ENCODE measurements at places on chromosomes 13 and 19.

- no peak for DNase-seq
Observed at GRCh38 chr13:75341028-75341427, 140.9 kb downstream of the TBC1D4 start.

DNA sequence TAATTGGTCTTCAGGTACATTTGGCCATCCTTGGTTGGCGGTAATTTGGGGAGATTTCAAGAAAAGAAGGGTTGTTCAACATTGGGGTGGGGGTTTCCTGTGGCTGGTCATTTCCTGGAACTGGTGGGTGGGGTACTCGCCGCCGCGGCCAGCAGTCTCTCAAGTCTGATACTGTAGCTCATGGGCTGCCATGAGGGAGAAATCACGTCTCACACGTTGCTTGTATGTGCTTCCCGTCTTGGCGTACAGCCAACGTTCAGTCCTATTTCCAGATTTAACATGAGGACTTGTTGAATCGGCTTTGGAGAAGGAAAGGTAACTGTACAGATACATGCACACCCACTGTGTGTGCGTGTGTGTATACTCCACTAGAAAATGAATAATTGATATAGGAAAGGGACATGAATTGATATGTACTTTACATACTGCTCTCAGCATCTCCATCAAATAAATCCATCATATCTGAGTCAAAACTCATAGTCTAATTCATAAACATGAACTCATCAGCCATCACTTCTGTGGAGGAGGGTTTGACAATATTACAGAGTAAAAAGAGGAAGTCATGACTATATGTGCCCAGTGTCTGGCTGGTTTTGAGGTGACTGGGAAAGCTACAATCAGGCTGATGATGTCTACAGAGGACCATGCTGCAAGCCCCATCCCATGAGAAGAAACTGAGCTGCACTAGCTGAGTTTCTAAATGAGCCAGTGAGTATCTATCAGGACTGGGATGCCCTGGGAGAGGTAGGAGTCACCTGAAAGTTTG is 418.1 kb downstream of the TSHZ3 start:
- DNase-seq: no peak

- DNase-seq: no peak
Observed at GRCh38 chr13:19606152-19606551, 27.3 kb upstream of the MPHOSPH8 start.

DNA sequence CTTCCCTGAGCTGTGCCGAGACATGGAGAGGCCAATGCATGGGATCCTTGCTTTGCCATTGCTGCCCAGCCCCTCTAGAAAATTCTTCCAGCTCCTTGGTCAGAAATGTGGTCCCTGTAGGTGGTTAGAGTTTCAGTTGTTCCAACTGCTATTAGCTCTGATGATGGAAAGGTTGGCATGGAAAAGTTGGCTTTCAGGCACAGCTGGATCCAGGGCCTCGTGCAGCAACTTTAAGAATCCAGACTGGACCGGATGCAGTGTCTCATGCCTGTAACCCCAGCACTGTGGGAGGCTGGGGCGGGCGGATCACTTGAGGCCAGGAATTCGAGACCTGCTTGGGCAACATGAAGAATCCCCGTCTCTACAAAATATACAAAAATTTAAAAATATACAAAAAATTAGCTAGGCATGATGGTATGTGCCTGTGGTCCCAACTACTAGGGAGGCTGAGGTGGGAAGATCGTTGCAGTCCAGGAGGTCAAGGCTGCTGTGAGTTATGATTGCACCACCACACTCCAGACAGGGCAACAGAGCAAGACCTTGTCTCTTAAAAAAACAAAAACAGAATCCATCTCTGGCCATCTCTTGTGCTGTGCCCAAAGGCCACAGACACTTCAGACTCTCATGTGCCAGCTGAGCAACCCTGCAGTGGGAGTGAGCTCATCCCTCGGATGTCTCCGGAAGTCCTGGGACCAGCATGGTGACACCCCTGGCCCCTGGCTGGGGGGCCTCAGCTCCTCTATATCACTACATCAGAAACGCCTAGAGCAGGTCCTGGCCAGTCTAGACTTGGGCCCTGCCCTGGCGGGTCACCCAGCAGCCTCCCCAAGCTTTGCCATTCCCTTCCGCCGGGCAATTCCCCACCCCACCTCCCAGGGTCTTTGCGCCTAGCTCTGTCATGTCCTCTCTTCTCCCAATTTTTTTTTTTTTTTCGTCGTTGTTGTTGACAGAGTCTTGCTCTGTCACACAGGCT is 16.8 kb downstream of the MEX3D start:
- DNase-seq: no peak

DNA sequence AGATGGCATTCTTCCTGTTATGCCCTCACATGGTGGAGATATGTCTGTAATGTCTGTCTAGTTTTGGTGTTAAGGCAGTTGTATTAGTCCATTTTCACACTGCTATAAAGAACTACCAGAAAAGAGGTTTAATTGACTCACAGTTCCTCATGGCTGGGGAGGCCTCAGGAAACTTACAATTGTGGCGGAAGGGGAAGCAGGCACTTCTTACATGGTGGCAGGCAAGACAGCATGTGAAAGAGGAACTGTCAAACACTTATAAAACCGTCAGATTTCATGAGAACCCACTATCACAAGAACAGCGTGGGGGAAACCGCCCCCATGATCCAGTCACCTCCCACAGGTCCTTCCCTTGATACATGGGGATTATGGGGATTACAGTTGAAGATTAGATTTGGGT is 3.2 kb downstream of the ZNF441 start:
- DNase-seq: no peak

GRCh38 chr19:45847663-45848062 is 15.3 kb downstream of the SYMPK start:
- DNase-seq: no peak

DNA sequence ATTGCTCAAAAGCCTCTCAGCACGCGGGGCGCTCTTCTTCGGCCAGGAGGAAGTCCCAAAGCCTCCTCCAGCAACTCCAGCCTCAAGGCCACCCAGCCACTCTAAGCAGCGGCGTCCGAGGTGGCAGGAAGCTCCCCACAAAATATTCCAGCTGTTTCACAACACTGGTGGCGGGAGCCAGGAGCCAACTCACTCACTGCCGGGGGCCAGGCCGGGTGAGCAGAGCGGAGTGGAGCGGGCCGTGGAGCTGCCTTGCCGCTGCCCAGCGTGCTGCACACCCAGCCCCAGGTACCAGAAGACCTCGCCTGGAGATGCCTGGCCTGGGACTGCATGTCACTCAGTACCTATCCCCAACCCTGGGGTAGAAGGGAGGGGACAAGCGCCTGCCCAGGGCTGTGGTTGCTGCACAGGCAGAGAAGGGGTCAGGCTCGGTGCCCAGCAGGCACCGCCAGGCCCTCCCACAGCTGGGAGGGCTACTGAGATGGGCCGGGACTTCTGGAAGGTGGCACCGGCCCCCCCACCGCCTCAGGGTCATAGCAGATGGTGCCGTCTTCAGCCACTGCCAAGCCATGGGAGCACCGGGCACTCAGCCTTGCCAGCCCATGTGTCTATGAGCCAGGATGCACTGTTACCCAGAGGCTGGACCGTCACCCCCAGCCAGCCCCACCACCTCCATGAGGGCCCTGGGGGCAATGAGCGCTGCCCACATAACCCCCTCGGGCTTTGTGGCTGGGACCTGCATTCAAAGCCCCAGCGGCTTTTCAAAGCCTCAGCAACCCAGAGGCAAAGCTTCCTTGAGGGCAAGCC is 59.2 kb downstream of the MLLT1 start:
- peak; percentile 85 for DNase-seq

DNA sequence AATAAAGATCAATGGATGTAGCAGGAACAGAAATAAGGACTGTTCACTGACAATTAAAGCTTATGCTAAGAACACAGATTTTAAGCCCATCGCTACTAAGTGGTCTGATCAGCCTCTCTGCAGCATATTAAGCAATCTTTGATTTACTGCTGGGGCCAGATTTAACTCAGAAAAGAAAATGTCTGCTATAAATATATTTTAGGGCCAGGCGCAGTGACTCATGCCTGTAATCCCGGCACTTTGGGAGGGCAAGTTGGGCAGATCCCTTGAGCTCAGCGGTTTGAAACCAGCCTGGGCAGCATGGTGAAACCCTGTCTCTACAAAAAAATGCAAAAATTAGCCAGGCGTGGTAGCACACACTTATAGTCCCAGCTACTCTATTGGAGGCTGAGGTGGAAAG is 43.0 kb downstream of the METTL21C start:
- DNase-seq: no peak

DNA sequence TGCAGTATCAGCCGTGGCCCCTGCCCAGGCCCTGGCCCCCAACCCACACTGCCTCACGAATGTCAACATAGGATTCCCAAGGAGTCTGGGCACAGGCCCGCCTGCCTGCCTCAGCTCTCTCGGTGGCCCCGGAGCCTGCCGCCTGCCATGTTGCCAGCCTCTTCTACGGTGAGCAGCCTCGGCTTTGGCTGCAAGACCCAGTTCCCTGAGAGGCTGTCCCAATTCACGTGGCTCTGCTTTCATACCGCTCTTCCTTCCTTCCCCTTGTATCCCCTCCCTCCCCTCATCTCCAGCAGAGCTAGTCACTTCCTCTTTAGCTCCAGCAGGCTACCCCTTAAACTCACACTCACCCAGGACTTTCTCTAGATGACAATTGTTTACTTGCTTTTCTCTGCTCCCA is 42.7 kb downstream of the SERP2 start:
- no peak for DNase-seq

- no peak for DNase-seq
Observed at GRCh38 chr13:113448885-113449692, 4.2 kb downstream of the ADPRHL1 start.

DNA sequence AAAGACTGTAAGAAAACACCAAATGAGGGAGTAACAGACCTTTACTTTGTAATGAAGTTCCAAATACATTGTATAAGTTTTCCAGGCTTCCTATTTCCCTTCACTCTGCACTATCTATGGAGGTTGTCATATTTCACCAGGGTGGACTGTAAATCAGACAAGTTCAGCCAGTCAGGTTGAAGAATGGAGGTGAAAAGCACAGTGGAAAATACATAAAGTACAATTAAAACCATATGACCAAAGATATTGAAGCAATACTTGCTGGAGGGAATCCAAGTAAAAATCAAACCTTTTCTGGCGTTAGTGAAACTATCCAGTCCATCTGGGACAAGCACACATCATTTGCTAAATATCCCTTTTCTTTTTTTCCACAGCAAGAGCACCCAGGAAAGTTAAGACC is 3.2 kb downstream of the LHFPL6 start:
- DNase-seq: peak; percentile 54

DNA sequence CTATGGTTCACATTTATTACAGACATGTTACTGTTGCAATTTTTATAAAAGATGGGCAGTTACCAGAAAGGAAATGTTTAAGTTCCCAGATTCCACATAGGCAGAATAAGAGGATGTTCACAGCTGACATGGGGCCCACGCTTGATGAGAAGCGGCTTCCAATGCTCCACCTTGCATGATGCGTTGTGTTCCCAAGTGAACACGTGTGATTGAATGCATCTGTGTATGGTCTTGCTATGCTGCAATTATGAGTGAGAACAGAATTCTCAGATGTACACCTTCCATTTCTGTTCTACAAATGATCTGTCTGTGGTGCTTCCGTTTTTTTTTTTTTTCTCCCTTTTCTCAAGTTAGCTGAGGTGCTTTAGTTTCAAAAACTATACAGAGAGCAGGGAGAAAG is 15.5 kb downstream of the UPF3A start:
- DNase-seq: no peak

GRCh38 chr19:46542428-46543230 is 47.0 kb upstream of the PNMA8B start:
- DNase-seq: peak; percentile 92

DNA sequence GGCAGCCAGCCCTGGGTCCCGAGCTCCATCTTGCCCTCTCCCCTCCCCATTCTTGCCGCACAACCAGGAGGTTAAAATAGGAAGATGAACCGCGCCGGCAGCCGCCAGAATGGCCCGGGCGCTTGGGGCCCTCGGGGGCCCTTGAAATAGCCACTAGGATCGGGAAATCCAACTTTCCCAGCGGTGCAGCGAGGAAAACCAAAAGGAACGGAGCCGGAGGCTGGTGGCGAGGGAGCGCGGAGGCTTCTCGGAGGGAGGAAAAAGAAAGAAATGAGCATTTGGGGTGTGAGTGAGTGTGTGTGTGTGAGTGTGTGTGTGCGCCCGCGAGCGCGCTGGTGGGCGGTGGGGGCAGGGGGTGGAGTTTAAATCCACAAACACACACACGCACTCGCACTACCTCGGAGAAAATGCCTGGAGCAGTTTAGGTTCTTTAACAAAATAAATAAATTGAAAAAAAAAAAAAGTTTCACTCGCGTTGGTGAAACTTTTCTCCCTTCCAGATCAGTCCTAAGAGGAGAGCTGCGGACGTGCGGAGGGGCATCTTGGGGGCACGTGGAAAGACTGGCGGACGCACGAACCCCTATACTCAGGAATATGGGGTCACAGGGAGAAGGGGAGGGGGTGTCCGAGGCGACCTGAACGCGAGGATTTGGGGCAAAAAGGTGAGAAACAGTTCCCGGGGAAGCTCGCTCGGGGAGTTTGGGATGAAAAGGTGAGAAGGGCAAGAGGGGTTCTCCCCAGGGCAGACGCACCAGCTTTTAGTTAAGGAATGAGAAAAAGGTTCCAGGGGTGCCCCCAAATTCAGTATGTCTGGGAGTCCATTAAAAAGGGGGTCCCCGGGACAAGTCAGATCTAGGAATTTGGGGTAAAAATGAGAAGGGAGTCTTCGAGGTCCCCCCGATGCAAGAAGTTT is 1.3 kb downstream of the RFX2 start:
- no peak for DNase-seq

- no peak for DNase-seq
Observed at GRCh38 chr13:29937841-29938240, 87.4 kb upstream of the UBL3 start.

- peak; percentile 27 for DNase-seq
Observed at GRCh38 chr13:22451327-22451741, 729.4 kb upstream of the SGCG start.

DNA sequence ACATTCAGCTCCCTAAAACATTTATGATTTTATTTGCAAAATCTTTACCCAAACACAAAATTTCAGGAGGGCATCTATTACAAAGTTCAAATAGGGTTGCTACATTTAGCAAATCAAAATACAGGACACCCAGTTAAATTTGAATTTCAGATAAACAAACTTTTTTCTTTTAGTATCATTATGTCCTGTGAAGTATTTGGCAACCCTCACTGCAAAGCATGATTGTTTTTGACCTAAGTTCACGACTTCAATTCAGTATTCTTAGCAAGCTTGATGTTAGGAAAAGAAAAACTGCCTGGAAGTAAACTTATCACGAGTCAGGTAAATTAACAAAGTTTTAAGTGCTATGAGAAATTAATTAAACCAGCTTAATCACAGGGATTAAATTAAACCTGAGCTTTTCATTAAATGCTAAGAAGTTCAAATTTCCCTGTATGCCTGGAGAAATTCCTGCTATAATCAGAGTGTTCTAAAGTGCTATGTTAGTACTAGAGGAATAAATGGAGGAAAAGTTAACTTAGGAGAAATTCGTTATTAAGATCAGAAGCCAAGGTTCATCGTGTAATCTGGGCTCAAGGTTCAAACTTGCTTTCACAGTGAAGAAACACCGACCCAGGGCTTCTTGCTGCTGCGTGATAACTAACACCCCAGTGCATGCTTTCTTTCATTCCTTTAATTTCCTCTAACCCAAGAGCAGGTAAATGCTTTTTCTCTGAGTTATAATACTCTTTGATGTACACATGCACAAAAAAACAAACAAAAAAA is 298.1 kb downstream of the FOXO1 start:
- no peak for DNase-seq

GRCh38 chr13:28100150-28101121 is at the start of gene FLT3:
FLT3 (minus strand) TSS chr13:28100576; CDS start chr13:28100510, 66 bp downstream.
- DNase-seq: peak; percentile 35
